ENCODE measurements at places on chromosomes 4 and X.
A peak's percentile ranks its signal among the peaks of the same experiment; 100 is the strongest.

DNA sequence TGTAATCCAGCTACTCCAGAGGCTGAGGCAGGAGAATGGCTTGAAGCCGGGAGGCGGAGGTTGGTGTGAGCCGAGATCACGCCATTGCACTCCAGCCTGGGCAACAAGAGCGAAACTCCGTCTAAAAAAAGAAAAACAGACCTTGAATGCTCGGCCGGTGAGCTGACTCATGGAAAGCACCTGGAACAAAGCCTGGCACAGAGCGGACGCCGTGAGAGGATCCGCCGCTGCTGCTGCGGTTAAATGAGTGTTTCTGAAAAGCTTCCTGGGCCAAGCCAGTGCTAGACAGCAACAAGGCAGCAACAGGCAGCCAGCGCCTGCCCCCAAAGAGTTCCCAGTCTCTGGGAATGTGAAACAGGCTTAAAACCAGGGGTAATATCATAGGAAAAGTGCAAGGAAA, 186.4 kb downstream of the AFAP1 start:
- DNase-seq = no peak

- no peak for DNase-seq
Measured at GRCh38 chr4:761739-762138, 56.1 kb downstream of the PCGF3 start.

DNA sequence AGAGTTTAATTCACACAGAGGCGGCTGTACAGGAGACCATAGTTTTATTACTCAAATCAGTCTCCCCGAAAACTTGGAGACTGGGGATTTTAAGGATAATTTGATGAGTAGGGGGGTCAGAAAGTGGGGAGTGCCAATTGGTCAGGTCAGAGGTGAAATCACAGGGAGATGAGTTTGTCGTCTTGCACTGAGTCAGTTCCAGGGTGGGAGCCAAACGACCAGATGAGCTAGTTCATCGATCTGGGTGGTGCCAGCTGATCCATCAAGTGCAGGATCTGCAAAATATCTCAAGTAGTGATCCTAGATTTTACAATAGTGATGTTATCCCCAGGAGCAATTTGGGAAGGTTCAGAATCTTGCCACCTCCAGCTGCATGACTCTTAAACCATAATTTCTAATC, 4.0 kb downstream of the ETFDH start:
- DNase-seq = no peak

DNA sequence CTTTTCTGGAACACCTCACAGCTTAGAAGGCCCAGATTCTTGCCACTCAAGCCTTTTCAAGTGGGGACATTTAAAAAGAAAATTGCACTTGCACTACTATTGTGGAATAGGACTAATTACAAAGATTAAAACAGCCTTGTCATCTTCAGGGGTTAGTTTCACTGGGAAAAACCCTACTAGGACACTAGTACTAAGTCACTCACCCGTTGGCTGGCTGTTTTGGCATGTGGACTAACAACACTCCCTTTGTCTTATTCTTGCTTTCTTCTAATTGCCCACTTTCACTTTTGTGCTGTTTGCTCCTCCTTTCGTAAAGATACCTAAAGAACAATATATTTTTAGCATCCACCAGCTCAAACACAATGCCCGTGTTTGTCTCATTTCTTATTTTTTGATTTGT, 200.9 kb upstream of the MID1 start:
- DNase-seq = no peak

- DNase-seq = no peak
Measured at GRCh38 chrX:39456894-39457604, 640.7 kb downstream of the BCOR start.

- DNase-seq = no peak
Measured at GRCh38 chrX:46551494-46552128, 6.4 kb upstream of the ZNF674 start.

DNA sequence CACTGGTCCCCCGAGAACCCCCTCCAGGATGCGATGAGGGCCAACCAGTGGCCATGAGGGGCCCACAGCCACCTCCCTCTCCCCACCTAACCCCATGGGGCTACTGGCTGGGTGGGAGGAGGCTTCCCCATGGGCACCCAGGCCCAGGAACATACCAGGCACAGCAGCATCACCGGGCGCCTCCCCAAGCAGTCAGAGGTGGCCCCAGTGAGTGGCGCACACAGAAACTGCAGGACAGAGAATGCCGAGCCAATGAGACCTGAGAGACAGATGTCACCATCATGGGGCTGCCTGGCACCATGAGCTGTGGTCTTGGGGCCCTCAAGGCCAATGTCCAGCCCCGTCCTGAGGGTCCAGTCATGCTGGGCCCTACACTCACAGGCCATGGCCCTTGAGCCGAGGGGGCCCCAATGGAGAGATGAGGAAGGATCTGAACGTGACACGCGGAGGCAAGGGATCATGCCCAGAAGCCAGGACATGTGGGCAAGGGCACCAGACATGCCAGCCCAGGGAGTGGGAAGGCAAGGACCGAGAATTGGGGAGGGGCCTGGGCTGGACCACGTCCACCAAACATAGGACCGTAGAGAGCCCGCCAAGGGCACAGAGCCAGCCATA, 30.1 kb downstream of the NOP14 start:
- no peak for DNase-seq

GRCh38 chr4:154872198-154872597, 91.1 kb downstream of the RBM46 start:
- DNase-seq = no peak

GRCh38 chr4:87895964-87896621, 63.3 kb downstream of the MEPE start:
- peak; percentile 19 for DNase-seq

DNA sequence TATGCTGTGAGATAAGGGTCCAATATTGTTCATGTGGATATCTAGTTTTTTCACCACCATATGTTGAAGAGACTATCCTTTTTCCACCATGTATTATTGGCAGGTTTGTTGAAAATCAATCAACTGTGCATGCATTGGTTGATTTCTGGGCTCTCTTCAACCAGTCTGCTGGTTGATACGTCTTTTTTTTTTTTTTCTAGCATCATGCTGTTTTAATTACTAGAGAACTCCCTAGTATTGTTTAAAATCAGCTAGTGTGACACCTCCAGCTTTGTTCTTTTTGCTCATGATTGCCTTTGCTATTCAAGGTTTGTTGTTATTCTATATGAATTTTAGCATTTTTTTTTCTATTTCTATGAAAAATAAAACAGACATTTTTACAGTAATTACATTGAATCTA, 123.9 kb downstream of the SLC7A11 start:
- DNase-seq = no peak

GRCh38 chr4:100900134-100900533, 382.3 kb upstream of the EMCN start:
- no peak for DNase-seq

- DNase-seq = no peak
Measured at GRCh38 chr4:77582156-77582555, 23.5 kb upstream of the CXCL13 start.

GRCh38 chrX:115696939-115697338, 136.0 kb downstream of the PLS3 start:
- DNase-seq = no peak

- DNase-seq = no peak
Measured at GRCh38 chr4:123430031-123430430, 33.4 kb downstream of the SPRY1 start.

- no peak for DNase-seq
Measured at GRCh38 chrX:49309401-49309981, 6.0 kb downstream of the GAGE10 start.

DNA sequence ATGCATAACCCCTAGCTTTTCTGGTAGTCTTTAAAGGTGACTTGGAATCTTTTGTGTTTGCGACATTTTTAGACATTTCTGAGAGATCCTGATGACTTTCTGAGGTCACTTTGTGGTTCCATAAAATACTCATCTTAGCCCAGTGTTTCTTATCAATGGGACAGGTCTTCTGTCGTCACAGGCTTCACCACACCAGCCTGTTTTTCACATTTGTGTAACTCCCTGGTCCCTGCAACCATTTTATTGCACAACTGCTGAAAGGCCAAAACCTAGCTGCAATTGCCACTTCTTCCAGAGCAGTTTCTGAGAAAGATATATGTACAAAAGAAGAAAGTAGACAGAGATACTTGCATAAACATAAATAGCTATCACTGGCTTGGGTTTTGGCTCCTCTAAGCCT, 120.9 kb downstream of the IL15 start:
- DNase-seq = no peak

DNA sequence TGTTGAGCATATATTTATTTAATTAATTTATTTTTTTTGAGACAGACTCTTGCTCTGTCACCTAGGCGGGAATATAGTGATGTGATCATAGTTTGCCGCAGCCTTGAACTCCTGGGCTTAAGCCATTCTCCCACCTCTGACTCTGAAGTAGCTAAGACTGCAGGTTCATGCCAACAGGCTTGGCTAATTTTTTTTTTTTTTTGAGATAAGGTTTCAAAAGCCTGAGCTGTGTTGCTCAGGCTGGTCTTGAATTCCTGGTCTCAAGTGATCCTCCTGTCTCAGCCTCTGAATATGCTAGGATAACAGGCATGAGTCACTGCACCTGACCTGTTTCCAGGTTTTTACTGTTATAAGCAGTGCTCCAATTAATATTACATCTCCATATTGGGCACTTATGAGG, 4.8 kb downstream of the ADD1 start:
- DNase-seq = no peak

GRCh38 chrX:34909151-34909550, 33.4 kb upstream of the FAM47B start:
- no peak for DNase-seq

DNA sequence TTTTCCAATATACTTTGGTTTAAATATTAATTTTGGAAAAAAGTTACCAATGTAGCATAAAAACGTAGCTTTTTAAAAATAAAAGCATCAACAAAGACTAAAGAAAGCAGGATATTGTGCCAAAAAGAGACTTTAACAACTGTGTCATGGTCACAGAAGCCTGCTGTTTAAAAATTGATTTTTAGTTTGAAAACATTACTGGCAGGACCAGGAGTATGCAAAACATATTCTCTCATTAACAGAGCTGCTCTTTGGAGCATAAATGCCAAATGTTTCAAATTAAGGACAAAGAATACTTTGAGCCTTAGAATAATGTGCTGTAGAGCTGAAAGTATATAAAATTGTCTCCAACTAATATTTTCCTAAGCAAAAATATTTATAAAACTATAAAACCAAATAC, 279.0 kb downstream of the ARAP2 start:
- no peak for DNase-seq

DNA sequence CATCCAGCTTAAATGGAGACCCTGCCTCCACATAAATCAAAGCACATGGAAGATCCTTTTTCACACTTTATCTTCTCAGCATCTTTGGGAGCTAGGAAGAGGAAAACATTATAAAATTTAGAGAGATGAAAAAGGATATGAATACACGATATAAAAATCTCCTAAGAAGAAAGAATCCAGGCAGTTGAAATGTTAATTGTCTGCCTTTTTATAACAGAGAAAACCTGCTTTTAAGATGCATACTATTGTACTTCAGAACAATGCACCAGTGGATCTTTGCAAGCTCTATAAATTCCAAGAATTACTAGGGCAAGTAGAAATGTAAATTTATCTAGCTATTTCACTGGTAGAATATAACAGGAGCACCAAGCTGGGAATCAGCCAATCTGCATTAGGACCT, 300.3 kb upstream of the GALNT7 start:
- DNase-seq = no peak

GRCh38 chrX:110428144-110428543, 69.5 kb downstream of the RTL9 start:
- DNase-seq = no peak

DNA sequence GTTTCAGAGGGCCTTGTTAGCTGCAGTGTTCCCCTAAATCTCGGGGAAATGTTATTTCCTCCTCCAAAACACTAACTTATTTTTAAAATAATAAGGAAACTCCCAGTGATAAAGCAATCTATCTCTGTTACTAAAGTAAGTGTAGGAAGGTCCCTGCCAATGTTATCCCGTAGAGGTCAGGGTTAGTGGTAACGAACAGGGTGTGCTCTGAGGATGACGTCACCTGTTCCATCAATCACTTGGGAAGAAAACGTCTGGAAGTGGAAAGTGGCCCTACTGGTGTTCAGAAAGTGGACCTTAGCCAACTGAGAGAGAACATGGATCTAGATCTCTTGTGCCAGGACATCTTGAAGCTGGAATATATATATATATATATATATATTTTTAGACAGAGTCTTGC, 249.5 kb downstream of the BCOR start:
- no peak for DNase-seq

DNA sequence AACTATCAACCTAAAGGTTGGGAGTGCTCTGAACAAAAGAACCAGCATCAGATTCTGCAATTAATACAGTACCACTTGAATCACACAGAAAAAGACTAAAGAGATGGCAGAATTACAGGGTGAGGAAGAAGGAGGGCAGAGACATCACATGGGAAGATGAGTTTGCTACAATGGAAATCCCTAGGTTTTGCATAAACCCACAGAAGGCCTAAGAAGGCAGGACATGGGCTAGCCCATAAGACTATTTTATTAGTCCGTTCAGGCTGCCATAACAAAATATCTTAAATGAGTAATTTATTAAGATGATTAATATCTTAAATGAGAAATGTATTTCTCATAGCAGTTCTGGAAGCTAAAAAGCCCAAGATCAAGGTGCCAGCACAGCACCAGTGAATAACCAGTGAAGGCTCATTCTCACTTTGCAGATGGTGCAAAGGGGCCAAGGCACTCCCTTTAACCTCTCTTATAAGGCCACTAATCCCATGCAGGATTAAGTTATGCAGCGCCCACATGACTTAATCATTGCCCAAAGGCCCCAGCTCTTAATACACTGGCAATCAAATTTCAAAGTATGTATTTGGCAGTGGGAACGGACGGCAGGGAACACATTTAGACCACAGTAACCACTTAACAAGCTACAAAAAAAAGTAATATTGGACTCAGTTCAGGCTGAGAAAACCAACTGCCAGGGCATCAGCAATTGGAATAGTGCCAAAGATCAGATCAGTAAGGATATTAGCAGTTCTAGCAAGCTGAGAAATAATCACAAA, 47.6 kb upstream of the NEUROG2 start:
- DNase-seq = no peak

DNA sequence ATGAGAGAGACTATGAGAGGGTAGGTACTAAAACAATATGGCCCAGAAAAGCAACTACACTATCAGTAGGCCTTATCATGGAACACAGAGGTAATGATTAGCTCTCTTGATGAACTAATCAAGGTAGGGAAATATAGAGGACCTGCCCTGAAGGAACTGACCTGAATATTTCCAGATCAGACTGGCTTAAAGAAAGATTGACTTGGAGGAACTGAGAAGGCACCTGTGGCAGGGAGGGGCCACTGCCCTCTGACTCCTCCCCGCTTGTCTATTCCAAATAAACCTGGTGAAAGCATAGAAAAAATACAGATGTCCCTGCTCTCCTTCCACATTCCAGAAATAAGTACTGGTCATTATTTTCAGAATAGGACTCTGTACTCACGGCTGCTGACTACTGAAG, 5.5 kb downstream of the RPS6KA6 start:
- no peak for DNase-seq

- DNase-seq = peak; percentile 29
Measured at GRCh38 chr4:1347410-1347864, 429 bp downstream of the UVSSA start.

All from AG04449 (cell line).